Spleen (tissue), 13 donors: ENCODE measurements at places on chromosomes 5 and 9. TPM values are rescaled to one million over a fixed set of nuclear protein-coding genes. Genes with fewer than 3 reads are reported as not detected.

The NLN gene
- 2.5 TPM for polyA plus RNA-seq

- no peak overlapping the region for H3K4me3 ChIP-seq
- H3K36me3 ChIP-seq, result no peaks in the 10 kb centered on the region
- no peaks in the 10 kb centered on the region for H3K27me3 ChIP-seq
Measured at GRCh38 chr5:167244583-167244982, 1046.9 kb upstream of the WWC1 start.

- H3K27ac ChIP-seq, result no peak overlapping the region
- H3K4me3 ChIP-seq, result no peak overlapping the region
- H3K36me3 ChIP-seq, result no peaks in the 10 kb centered on the region
- no peaks in the 10 kb centered on the region for H3K27me3 ChIP-seq
Measured at GRCh38 chr5:133113331-133114061, 61.7 kb downstream of the HSPA4 start.

DNA sequence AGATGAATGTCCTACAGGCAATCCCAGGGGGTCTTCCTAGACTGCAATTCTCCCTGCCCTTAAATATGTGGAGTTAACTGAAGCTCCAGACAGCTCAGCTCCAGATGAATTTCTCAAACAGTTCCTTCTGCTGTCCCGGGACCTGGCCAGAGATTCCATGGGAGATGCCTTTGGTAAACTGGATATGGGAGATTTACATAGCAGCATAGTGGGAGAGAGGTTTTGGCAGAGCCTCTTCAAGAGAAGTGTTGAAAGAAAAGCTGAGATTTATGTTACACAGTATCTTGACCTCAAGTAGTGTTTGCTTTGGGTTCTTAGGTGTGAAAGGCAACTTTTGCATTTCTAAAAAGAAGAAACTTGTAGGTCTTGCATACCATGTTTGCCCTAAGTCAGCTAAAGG lies 364.9 kb downstream of the ARRDC3 start:
- no peak overlapping the region for H3K4me3 ChIP-seq
- H3K27me3 ChIP-seq, result no peaks in the 10 kb centered on the region
- DNase-seq, result no peak
- no peaks in the 10 kb centered on the region for H3K4me1 ChIP-seq
- no peak overlapping the region for H3K27ac ChIP-seq
- H3K36me3 ChIP-seq, result no peaks in the 10 kb centered on the region

GRCh38 chr5:162786234-162786633 lies 651.2 kb upstream of the CCNG1 start:
- no peak overlapping the region for H3K4me3 ChIP-seq
- H3K4me1 ChIP-seq, result no peaks in the 10 kb centered on the region
- no peak overlapping the region for H3K27ac ChIP-seq
- DNase-seq, result no peak
- H3K27me3 ChIP-seq, result no peaks in the 10 kb centered on the region

GRCh38 chr9:75120686-75121085 lies 32.4 kb downstream of the OSTF1 start:
- no peak for DNase-seq
- H3K4me3 ChIP-seq, result no peak overlapping the region
- H3K27me3 ChIP-seq, result no peaks in the 10 kb centered on the region
- no peaks in the 10 kb centered on the region for H3K4me1 ChIP-seq

DNA sequence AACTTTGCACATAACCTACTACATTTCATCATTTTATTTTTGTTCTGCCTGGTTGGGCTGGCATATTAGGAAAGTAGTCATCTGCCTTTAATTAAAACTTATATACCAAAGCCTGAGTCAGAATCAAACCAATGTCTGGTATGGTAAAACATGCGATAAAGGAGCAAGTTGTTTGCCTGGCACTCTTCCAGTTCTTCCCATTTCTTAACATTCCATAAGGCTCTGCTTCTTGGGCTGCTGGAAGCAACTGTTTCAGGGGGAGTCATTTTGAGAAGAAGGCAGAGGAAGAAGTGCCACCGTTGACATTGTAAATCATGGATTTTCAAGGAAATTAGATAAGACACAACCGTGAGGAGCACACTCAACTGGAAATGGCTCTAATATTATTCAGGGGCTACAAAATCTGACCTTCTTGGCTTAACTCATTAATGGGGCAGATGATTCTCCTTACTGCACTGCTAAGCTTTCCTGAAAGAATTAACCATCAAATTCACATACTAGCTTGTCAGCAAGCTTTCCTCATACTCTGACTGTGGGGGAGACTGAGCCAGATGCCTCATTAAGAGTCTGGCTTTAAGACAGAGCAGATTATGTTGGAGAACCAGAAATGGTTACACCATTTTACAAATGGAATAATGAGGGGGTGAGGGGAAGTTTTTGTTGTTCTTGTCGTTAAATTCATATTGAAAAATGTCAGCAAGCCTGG lies 391.0 kb downstream of the TMEM232 start:
- H3K27me3 ChIP-seq, result no peaks in the 10 kb centered on the region
- no peak overlapping the region for H3K27ac ChIP-seq
- DNase-seq, result no peak
- no peaks in the 10 kb centered on the region for H3K4me1 ChIP-seq
- H3K36me3 ChIP-seq, result no peaks in the 10 kb centered on the region

DNA sequence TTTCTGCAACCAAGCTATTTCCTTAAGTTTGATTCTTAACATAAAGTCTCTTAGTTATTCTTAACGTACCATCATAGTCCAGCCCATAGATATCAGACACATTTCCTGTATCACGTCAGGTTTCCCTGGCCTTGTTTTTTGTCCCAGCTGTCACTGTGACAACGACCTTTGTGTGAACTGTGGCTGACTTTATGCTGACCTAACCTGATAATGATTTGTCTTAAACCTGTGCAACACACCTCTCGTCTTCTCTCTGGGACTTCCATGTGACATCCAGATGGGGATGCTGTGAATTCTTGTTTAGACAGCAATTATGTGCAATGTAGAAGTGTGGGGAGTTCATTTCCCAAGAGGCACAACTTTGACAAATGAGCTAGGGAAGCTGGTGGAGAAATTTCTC lies 662.8 kb downstream of the PTPRD start:
- no peak for DNase-seq
- no peak overlapping the region for H3K4me3 ChIP-seq
- no peaks in the 10 kb centered on the region for H3K36me3 ChIP-seq
- no peak overlapping the region for H3K27ac ChIP-seq
- H3K4me1 ChIP-seq, result no peaks in the 10 kb centered on the region

The DMGDH gene
- 0.13 TPM for polyA plus RNA-seq

- no peaks in the 10 kb centered on the region for H3K4me1 ChIP-seq
- no peak for DNase-seq
- H3K4me3 ChIP-seq, result no peak overlapping the region
- no peaks in the 10 kb centered on the region for H3K27me3 ChIP-seq
- no peaks in the 10 kb centered on the region for H3K36me3 ChIP-seq
Measured at GRCh38 chr9:71072587-71072986, 48.8 kb downstream of the TRPM3 start.

The ENC1 gene
- 10.0 TPM for polyA plus RNA-seq

The ABO gene
- polyA plus RNA-seq, result 0.96 TPM

The PPP2R2B gene
- 0.28 TPM for polyA plus RNA-seq

The COL15A1 gene
- 1.1 TPM for polyA plus RNA-seq

DNA sequence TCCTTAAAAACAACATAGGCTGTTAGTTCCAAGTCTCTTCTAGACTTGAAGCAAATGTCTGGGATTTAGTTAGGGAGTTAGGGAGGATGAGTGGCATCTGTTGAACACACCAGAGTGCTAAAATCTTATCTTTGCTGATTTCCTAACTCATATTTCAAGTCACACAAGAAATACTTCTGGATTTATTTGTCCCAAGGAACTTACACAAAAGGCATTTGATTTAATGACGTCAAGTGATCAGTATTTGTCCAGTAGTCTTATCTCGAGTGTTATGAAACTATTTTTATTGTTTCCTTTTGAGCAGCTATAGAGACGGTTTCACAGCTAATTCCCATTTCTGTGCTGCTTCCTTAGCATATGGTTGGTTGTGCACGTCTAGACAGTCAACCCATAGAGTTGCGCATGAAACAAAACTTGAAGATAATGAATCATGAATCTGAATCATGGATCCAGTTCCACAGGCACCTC lies 140.5 kb upstream of the TUT7 start:
- no peaks in the 10 kb centered on the region for H3K36me3 ChIP-seq
- DNase-seq, result no peak
- no peaks in the 10 kb centered on the region for H3K4me1 ChIP-seq
- H3K4me3 ChIP-seq, result no peak overlapping the region
- H3K27ac ChIP-seq, result no peak overlapping the region

GRCh38 chr9:4145482-4145881 lies 154.4 kb downstream of the GLIS3 start:
- no peaks in the 10 kb centered on the region for H3K36me3 ChIP-seq
- no peak overlapping the region for H3K4me3 ChIP-seq
- no peak for DNase-seq
- H3K27ac ChIP-seq, result no peak overlapping the region
- no peaks in the 10 kb centered on the region for H3K4me1 ChIP-seq

GRCh38 chr5:57684299-57684702 lies 201.7 kb upstream of the ACTBL2 start:
- no peaks in the 10 kb centered on the region for H3K27me3 ChIP-seq
- no peak overlapping the region for H3K27ac ChIP-seq
- no peak overlapping the region for H3K4me3 ChIP-seq
- no peaks in the 10 kb centered on the region for H3K4me1 ChIP-seq

DNA sequence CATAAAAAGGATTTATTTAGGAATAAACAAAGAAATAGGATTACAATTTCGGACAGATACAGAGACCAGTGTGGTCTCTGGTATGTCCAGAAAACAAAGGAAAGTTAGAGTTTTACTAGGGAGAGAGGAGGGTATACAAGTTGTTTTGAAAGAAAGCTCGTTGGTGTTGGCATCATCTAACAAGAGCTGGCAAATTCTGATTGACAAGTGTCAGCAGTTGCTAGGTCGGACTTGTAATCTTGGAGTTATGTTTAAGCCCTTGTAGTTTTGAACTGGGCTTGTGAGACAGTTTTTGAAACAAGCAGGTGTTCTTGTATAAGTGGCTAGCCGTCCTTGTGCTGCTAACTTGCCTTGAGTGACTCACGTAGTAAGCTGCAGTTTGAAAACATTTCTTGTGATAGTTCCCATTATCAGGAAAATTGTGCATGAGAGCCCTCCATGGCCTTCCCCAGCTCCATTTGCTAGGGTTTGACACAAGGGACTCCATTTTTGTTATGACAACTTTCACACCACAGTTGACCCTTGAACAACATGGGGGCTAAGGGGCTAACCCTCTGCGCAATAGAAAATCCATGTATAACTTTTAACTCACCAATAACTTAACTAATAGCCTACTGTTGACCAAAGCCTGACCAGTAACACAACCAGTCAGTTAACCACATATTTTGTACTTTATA lies 48.1 kb downstream of the ZNF622 start:
- H3K27ac ChIP-seq, result no peak overlapping the region
- no peaks in the 10 kb centered on the region for H3K27me3 ChIP-seq
- no peak for DNase-seq
- no peaks in the 10 kb centered on the region for H3K36me3 ChIP-seq
- no peaks in the 10 kb centered on the region for H3K4me1 ChIP-seq
- no peak overlapping the region for H3K4me3 ChIP-seq
